ENCODE measurements at places on chromosomes 3 and 15. TPM values are rescaled to one million over a fixed set of nuclear protein-coding genes. Genes with fewer than 3 reads are reported as not detected.

CACNA2D2 gene
- 2.2 TPM for total RNA-seq

TRIM42 gene
- not detected for total RNA-seq

SLC12A1 gene
- total RNA-seq: not detected

ZNF620 gene
- 2.5 TPM for total RNA-seq

SPTSSB gene
- 0.32 TPM for total RNA-seq

SYNPR gene
- not detected for total RNA-seq

DNA sequence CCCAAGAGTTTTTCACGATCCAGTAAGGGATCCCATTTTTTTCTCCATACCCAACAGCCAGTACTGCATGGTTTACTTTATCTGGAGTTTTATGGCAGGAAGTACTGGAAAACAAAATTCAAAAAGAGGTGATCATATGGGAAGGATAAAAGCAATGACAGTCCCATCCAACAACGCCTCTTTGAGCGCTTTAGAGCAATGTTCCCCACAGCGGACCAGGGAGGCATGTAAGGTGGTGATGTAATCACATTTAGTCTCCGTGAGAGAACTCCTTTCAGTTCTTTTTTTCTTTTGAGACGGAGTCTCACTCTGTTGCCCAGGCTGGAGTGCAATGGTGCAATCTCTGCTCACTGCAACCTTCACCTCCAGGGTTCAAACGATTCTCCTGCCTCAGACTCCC lies 21.8 kb downstream of the CTSH start:
- no peak for DNase-seq

DNA sequence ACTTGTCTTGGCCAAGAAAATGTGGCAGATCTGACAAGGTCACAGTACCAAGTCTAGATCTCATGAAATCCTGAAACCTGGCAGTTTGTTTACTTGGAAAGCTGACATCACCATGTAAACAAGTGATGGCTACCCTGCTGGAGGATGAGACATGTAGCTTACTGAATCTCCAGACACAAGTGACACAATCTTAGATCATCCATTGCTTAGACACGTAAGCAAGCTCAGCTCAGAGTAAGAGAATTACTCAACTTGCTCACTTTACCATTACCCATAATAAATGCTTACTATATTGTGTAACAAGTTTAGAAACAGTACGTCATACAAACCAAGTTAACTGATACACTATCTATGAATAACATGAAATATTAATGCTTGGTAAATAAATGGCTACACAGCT lies 263.8 kb downstream of the TBC1D5 start:
- no peak for DNase-seq

DNA sequence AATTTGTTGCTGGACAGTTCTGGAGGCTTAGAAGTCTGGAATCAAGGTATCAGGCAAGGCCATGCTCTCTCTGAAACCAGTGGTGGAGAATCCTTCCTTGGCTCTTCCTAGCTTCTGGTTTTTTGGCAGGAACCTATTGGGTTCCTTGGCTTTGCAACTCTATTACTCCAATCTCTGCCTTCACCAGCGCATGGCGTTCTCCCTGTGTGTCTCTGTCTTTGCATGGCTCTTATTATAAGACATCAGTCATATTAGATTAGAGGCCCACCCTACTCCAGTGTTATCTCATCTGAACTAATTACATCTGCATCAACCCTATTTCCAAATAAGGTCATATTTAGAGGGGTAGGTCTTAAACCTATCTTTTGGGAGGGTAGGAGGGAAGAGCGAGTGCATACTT lies 358.1 kb upstream of the RARB start:
- no peak for DNase-seq

- no peak for DNase-seq
Observed at GRCh38 chr3:197203714-197204146, 94.7 kb downstream of the DLG1 start.

DNA sequence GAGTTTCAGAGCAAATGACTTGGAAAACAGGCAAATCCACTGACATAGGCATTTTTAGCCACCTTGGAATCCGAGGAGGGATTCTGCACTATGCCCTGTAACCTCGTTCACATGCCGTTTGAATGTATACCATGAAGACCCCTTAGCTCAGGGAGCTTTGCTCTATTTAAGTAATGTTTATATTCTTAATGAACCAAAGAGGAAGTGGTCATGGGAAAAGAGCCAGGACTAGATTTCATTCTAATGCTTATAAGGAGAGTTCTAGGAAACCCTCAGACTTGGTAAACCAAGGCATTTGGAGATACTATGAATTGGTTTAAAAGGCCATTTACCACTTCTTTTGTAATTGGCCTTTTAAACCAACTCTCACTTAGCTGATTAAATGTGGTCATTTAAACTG lies 178.9 kb downstream of the IGF1R start:
- DNase-seq: no peak

GRCh38 chr15:45855907-45856579 lies 221.2 kb downstream of the SQOR start:
- no peak for DNase-seq

- DNase-seq: no peak
Observed at GRCh38 chr3:116337229-116337628, 108.1 kb downstream of the LSAMP start.

DNA sequence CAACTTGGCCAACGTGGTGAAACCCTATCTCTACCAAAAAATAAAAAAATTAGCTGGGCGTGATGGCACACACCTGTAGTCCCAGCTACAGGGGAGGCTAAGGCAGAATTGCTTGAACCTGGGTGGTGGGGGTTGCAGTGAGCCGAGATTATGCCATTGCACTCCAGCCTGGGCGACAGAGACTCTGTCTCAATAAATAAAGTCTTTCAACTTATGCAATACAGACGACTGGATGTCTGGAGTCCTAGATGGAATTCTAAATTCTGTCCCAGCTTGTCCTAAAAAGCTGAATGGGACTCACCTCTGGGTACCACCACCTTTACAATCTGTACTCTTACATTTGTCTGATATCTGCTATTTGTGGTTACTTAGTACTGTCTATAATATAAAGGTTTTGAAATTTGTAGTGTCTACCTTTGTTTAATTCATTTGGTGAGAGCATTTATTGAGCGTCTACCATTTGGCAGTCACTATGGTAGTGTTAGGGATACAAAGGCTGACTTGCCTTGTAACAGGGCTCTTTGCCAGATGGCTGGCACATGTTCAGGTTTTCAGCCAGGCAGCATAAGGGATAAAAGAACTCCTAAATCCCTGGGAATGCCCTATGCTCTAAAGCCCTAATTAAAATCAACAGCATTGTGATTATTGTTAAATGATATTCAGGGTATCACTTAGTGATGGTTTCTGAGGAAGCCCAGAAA lies 7.2 kb upstream of the ZNF609 start:
- no peak for DNase-seq
